ENCODE measurements at places on chromosomes 4 and X. TPM values are rescaled to one million over a fixed set of nuclear protein-coding genes. Genes with fewer than 3 reads are reported as not detected.

DNA sequence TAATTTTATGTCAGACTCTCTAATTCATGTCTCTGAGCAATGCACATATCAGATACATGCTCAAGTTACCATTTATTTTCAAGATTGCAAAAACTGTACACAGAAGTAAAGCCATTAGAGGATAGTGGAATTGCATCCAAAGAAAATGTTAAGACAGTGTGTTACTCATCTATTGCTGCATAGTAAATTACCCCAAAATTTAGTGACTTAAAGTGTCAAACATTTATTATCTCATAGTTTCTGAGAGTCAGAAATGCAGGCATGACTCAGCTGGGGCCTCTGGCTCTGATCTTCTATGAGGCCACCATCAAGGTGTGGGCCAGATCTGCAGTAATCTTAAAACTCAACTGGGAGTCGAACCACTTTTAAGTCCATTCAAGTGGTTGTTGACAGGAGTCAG lies 275.2 kb downstream of the QDPR start:
- DNase-seq, result no peak

GRIA3 gene
- polyA plus RNA-seq, result 0.22 TPM

DNA sequence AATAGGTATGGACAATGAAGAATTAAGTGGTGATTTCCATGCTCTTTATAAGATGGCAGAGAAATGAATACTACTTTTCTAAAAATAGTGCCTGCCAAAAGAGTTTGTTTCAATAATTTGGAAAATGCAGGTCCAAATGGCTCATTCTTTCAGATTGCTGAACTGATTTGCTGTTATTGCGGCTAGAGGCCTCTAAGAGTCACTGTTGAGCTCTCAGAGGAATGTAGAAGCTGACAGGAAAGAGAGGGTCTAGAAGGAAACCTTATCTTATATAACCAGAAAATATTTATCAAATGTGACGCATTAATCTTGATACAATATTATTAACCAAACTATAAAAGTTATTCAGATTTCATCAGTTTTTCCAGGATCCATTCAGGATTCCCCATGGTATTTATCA lies 65.7 kb upstream of the PAGE1 start:
- no peak for DNase-seq

- no peak for DNase-seq
Measured at GRCh38 chr4:126661194-126661593, 971.6 kb upstream of the INTU start.

DNA sequence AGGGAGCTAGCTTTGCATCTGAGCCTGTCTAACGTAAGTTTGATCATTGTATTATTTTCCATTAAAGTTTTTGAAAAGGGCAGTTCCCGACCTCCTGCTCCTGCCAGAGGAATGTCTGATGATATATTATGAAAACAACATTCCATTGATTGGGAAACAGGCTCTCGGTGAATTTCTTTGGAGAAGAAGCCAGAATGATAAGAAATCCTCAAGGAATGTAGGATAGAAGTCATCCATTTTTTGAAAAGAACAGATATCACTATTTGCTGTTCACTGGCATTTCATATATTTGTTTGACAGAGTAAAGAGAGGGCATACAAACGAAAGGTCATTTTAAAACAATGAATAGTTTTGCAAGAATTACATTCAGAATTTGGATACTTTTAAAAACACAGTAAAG lies 781.0 kb upstream of the HTR2C start:
- DNase-seq, result no peak

- DNase-seq, result no peak
Measured at GRCh38 chrX:44010626-44011025, 37.4 kb upstream of the NDP start.

DNA sequence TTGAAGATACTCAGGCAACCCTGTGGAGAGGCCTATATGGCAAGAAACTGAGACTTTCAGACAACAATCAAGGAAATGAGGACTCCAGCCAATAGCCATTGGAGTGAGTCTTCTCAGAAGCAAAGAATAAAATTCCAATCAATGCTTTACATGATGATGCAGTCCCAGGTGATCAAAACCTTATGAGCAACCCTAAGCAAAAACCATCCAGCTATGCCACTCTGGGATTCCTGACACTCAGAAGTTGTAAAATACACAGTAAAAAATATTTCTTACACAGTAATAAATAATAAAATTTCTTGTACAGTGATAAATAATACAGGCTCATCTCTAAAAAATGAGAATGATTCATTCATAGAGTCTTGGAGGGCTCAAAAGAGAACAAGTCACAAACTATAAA lies 150.6 kb downstream of the IL15 start:
- no peak for DNase-seq

MCUB gene
- 7.4 TPM for polyA plus RNA-seq

NXF2B gene
- polyA plus RNA-seq, result not detected

DNA sequence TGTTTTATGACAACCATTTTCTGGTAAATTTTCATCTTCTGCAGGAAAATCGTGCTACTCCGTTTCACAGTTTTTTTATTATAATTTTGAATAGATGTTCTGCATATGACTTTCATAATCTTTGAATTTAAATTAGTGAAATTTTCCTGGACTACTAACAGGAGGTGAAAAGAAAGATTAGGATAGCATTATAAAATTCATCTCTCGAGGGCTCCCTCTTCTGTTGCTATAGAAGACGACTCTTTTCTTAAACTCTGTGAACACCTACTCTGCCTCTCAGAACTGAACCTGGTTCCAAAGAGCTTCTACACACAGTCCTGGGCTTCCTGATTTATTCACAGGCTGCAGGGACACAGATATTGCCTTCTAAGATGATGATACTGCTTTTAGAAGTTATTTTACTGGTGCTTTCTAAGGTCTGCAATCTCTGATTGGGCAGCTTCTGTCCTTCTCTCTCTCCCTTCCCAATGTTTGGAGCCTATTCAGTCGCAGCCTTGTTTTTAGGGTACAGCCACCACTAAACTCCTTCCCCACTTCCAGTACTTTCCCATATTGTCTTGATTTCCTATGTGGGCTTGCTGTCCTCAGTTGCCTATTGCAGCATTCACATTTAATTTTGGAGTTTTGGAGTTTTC lies 10.1 kb upstream of the SAP30 start:
- no peak for DNase-seq

DNA sequence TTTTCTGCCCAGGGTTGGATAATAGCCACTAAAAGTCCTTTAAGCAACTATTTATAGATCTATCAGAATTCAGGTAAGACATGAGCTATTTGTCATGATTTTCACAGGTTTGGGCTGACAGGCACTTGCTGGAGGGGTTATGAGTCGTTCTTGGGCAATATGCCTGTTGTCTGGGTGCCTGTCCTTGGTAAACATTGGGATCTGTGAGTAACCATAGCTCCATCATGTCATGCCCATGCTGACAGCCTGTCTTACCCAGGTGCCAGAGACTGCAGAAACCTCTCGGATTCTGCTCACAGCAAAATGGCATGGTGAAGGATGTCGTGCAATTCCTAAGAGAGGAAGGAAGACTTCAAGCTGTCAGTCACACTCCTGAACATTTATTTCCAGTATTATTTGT lies 116.0 kb upstream of the PUDP start:
- DNase-seq, result no peak

MAGEA4 gene
- polyA plus RNA-seq, result not detected

BMP2K gene
- 4.9 TPM for polyA plus RNA-seq

GRCh38 chr4:141464366-141464765 lies 172.0 kb upstream of the IL15 start:
- DNase-seq, result no peak

FANCB gene
- 0.13 TPM for polyA plus RNA-seq

DNA sequence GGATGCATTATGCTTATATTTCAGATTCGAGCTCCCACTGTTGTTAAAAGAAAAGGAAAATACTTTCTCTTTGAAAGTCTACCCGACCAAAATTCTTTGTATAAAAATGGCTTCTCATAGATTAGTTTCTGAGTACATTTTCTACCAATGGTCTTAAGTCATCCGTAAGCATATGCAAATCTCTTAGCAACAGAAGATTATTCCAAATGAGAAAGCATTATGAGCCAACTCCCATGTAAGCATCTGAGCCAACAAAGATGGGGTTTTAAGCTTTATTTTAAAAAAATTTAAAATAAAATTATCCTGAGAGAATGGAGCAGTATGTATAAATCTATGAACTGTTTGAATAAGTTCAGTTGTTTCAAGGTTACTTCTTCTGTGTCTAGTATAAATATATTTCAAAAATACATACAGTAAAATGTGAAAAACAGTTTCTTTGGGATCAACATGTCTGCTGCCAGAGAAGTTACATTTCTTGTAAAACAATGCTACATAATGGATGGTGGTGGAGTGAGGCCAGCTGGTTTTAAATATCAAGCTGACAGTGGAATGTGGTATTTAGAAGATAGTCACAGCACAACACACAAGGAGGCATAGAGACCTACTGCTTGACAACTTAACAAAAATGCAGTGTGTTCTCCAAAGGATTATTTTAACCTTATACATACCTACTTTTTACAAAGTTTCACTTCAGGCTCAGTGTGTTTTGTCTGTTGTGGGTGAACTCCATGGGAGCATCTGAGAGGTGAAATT lies 199.5 kb upstream of the DIPK2B start:
- DNase-seq, result no peak

EVC2 gene
- 0.87 TPM for polyA plus RNA-seq
